ENCODE measurements at places on chromosomes 11 and 22. TPM values are rescaled to one million over a fixed set of nuclear protein-coding genes. Genes with fewer than 3 reads are reported as not detected.

The TIGD3 gene
- total RNA-seq = 2.2 TPM

The TSPAN32 gene
- 6.0 TPM for total RNA-seq

The RASSF7 gene
- 25.8 TPM for total RNA-seq

The OR8H3 gene
- not detected for total RNA-seq

The OR5M3 gene
- total RNA-seq = not detected

Measured in MG63 (cell line).